ENCODE measurements at places on chromosomes 7 and 10.

DNA sequence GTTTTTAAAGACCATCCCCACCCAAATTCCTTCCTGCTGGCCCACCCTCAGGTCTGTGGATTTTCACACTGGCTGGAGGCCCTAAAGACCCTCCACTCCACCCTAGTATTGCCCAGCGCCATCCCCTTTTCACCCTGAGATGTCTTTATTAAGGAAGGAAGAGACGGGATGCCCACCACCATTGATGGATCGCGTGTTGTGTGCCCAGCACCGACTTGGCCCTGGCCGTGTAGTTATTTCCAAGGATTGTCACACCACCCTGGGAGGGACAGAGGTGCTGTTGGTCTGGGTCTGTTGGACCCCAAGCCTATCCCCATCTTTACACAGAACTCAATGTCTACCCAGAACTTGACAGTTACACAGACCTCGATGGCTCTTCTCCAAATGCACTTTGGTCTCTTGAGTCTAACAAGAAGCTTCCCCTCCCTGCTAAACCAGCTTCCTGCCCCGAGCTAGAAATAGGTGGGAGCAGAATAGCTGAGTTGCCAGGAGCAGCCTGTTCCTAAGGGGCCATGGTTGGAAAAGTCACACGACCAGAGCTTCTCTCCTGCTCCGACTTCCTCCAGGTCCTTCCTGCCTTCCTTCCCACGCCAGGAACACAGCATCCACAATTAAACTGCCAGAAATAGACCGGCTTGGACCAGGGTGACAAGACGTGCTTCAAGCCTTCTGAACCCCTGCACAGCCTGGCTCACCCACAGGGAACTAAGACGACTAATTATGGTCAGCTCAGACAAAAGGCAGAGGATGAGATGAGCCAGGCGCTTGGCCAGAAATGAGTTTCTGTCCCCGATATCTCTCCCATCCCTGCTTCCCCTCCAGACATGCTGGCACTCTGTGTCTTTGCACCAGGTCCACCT lies 139.5 kb upstream of the CHST15 start:
- DNase-seq, result no peak
- no peak overlapping the region for H3K27ac ChIP-seq
- no peaks in the 10 kb centered on the region for H3K4me1 ChIP-seq
- H3K27me3 ChIP-seq, result no peaks in the 10 kb centered on the region
- H3K36me3 ChIP-seq, result no peaks in the 10 kb centered on the region

DNA sequence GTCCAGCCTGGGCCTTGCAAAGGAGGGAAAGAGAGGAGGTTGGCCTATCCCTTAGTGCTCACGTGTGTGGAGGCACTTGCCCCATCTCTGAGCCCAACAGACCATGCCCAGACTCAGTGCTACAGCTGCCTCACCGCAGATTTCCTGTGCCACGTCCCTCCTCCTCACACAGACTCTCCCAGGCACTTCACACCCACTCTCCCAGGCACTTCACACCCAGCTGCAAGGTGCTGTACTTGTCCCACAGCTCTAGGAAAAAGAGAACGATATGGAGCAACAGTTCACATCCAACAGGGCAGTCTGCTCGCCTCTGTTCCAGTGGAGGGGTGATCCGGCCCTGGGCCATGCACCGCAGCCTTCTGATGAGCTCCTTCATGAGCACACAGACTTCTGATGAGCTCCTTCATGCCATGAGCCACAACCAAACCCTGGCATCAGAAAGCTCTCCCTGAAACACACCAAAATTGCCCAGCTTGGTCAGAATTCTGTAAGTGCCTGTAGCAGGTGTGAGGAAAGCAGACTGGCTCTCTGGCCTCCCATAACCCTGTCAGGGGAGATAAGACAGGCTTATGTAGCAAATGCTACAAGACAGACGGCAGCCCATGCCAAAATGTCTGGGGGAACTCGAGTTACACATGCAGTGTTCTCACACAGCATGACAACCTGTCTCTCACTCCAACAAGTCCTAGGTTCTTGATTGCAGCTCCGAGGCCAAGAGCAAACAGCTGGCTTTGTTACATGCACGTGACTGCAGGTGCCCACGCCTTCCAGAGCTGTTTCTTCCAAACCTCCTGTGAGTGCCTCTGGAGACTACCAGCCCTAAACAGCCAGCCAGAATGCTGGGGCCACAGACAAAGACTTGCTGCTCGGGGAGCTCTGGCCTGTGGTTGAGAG lies 348.5 kb downstream of the GRID1 start:
- H3K27ac ChIP-seq, result no peak overlapping the region
- DNase-seq, result no peak
- no peaks in the 10 kb centered on the region for H3K27me3 ChIP-seq
- no peak overlapping the region for H3K4me3 ChIP-seq
- H3K4me1 ChIP-seq, result no peaks in the 10 kb centered on the region

DNA sequence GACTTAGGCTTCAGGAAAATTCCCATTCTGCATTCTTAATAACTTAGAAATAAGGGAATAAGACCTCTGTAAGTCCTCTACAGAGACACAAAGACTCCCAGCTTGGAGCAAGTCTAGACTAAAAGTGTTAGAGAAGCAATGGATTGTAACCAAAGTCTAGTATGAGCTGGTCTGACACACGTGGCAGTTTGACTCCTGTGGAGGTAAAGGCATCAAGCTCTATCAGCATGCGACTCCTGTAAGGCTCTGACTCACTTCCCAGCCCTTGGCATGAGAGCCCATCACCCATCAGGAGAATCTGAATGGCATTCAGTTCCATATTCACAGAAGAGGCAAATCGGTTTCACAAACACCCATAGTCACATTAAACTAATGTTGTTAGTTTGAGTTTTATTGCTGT lies 4.4 kb upstream of the VSTM4 start:
- peak; percentile 65 for DNase-seq
- H3K4me1 ChIP-seq, result peaks cover 3% of the 10 kb centered on the region
- no peaks in the 10 kb centered on the region for H3K36me3 ChIP-seq
- H3K27me3 ChIP-seq, result no peaks in the 10 kb centered on the region

DNA sequence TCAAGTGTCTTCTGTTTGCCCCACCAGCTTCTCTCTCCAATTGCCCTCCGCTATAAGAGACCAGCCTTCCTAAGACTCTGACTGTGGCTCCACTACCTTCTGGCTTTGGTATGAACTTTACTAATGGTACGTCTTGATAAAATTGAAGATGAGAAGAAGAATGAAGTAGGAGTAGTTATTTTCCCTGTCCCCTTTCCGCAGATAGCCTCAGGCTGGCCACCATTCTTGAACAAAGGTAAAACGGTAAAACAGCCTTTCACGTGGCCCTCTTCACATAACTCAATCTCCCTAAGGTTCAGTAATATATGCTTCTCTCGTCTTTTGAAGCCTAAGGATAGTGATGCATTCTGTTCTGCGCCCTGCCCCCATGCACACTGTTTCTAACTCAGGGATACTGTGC lies 9.9 kb upstream of the ITGB8 start:
- H3K4me1 ChIP-seq, result 0 out of 2 replicates have a peak, but pooled peaks cover 4% of the 10 kb centered on the region
- no peaks in the 10 kb centered on the region for H3K27me3 ChIP-seq
- H3K4me3 ChIP-seq, result no peak overlapping the region
- no peak for DNase-seq
- no peak overlapping the region for H3K27ac ChIP-seq
- H3K36me3 ChIP-seq, result no peaks in the 10 kb centered on the region

- peak overlapping the region; percentile 98 for H3K27ac ChIP-seq
- peak overlapping the region; percentile 95 for H3K4me3 ChIP-seq
- no peaks in the 10 kb centered on the region for H3K36me3 ChIP-seq
- no peaks in the 10 kb centered on the region for H3K27me3 ChIP-seq
- peaks cover 36% of the 10 kb centered on the region for H3K4me1 ChIP-seq
- peak; percentile 65 for DNase-seq
These were observed 1.3 kb downstream of the ITPRIP start for GRCh38 chr10:104336821-104337467.

DNA sequence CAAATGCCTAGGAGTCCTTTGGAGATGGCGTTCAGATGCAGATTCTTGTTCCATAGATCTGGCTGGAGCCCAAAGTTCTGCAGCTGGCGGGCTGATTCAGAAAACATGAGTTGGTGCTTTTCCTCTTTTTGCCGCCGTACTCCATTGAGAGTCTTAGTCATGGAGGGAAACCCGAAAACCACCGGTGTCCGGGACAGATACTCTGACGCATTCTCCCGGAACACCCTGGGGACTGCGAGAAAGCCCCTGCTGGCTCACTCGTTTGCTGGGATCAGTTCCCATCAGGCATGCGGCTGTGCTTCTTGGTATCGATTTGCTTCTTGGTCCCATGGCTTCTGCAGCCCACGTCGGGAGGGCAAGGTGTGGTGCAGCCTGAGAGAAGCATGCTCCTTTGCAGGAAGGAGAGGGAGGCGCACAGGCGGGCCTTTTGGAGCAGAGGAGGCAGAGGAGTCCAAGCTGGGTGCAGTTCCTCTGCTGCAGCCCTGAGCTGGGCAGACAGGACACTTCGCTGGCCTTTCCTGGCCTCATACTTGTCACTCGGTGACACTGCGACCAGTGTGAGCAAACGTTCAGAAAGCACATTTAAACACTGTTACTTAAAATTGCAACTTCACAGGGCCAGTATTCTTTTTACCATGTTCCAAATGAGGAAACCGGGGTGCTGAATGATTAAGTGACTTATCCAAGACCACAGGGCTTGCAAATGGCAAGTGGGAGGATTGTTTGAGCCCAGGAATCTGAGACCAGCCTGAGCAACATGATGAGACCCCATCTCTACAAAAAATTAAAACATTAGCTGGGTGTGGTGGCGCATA lies 30.6 kb upstream of the PFKFB3 start:
- H3K27ac ChIP-seq, result peak overlapping the region; percentile 29
- peaks cover 19% of the 10 kb centered on the region for H3K4me1 ChIP-seq
- H3K36me3 ChIP-seq, result no peaks in the 10 kb centered on the region
- peak overlapping the region; percentile 31 for H3K4me3 ChIP-seq
- DNase-seq, result peak; percentile 98

- no peak overlapping the region for H3K4me3 ChIP-seq
- H3K36me3 ChIP-seq, result no peaks in the 10 kb centered on the region
- no peak for DNase-seq
- H3K27ac ChIP-seq, result no peak overlapping the region
These were observed 40.2 kb upstream of the LCOR start for GRCh38 chr10:96791902-96792301.

- H3K27ac ChIP-seq, result no peak overlapping the region
- H3K4me1 ChIP-seq, result peaks cover 21% of the 10 kb centered on the region
- H3K36me3 ChIP-seq, result no peaks in the 10 kb centered on the region
These were observed 39.4 kb upstream of the ARHGAP21 start for GRCh38 chr10:24762966-24763623.

GRCh38 chr10:103932971-103933370 lies 15.0 kb upstream of the STN1 start:
- H3K27me3 ChIP-seq, result no peaks in the 10 kb centered on the region
- no peak for DNase-seq
- no peaks in the 10 kb centered on the region for H3K36me3 ChIP-seq
- H3K4me1 ChIP-seq, result no peaks in the 10 kb centered on the region

GRCh38 chr10:124911124-124912067 lies 30.5 kb upstream of the ZRANB1 start:
- H3K4me3 ChIP-seq, result peak overlapping the region; percentile 46
- no peaks in the 10 kb centered on the region for H3K27me3 ChIP-seq
- H3K27ac ChIP-seq, result peak overlapping the region; percentile 69
- peak; percentile 72 for DNase-seq
- no peaks in the 10 kb centered on the region for H3K36me3 ChIP-seq
- peaks cover 26% of the 10 kb centered on the region for H3K4me1 ChIP-seq

DNA sequence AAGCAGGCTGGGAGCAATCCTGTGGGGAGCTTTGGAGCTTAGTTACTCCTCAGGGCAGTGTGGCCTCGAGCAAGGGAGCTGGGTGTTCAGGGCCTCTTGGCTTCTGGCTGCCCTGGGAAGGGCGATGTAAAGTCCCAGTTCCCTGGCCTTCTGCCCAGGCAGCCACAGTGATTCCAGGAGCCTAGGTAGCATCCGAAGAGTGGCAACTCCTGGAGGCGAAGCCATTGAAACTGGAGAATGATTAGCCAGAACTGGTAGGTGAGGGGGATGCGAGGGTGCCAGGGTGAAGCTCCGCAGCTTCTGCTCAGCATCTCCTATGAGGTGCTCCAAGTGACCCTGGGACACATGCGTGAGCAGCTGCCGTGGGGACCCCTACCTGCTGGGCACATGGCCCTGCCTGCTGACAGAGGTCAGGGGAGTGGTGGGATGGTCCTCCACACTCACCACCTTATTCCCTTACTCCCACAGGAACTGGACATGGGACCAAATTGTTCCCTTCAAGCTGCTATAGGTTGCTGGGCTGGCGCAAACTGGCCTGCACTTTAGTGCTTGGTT lies 7.8 kb upstream of the GDF2 start:
- H3K36me3 ChIP-seq, result no peaks in the 10 kb centered on the region
- no peak overlapping the region for H3K27ac ChIP-seq
- no peaks in the 10 kb centered on the region for H3K27me3 ChIP-seq
- DNase-seq, result no peak
- H3K4me1 ChIP-seq, result no peaks in the 10 kb centered on the region

- no peaks in the 10 kb centered on the region for H3K36me3 ChIP-seq
- H3K27ac ChIP-seq, result no peak overlapping the region
- H3K27me3 ChIP-seq, result no peaks in the 10 kb centered on the region
- peak; percentile 46 for DNase-seq
These were observed 196.7 kb downstream of the MTERF1 start for GRCh38 chr7:91683823-91684222.

GRCh38 chr7:158758586-158759244 lies 54.1 kb upstream of the NCAPG2 start:
- no peak for DNase-seq
- H3K27ac ChIP-seq, result no peak overlapping the region
- H3K36me3 ChIP-seq, result peaks cover 53% of the 10 kb centered on the region
- no peaks in the 10 kb centered on the region for H3K4me1 ChIP-seq

- no peak for DNase-seq
- H3K27me3 ChIP-seq, result peaks cover 39% of the 10 kb centered on the region
- H3K36me3 ChIP-seq, result no peaks in the 10 kb centered on the region
These were observed 70.4 kb upstream of the NFE2L3 start for GRCh38 chr7:26081638-26082037.

DNA sequence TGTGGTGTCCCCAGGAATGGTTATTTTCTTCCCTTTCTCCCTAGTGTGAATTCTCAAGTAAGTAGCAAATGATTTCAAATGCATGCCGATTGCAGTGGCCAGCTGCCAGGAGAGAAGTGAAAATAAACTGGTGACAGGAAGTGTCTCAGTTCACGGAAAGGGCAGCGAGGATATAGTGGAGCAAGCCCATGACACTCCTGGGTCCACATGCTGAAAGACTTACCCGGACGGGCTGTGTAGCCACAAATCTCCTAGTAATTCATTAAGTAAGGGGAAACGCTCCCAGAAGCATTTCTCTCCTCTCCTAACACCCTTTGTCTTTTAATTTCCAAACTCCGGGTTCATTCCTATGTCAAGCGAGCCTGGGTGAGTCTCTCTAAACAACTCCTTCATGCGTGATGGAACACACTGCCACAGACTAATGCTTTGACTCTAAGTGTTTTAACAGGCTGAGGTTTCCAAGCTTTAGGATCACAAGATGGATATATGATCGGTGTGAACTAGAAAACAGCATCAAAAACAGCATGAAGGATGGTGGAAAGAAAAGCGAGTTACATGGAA lies 125.6 kb downstream of the CYP26A1 start:
- peak; percentile 63 for DNase-seq
- H3K27me3 ChIP-seq, result no peaks in the 10 kb centered on the region
- H3K4me3 ChIP-seq, result peak overlapping the region; percentile 69
- 0 out of 2 replicates have a peak overlapping the region, but pooled peaks have one; percentile 3 for H3K27ac ChIP-seq
